Smooth muscle cell of the coronary artery (primary cell): ENCODE measurements at places on chromosomes 16 and 17. TPM values are rescaled to one million over a fixed set of nuclear protein-coding genes. Genes with fewer than 3 reads are reported as not detected.

SMARCE1 gene
- 68.1 and 78.9 TPM in 2 replicates for total RNA-seq

SECTM1 gene
- total RNA-seq, result 0.23 and 22.3 TPM in 2 replicates

ITGAX gene
- total RNA-seq, result under 0.01 TPM in 1 of 2 replicates, not detected in the other

TBC1D3H gene
- not detected in 2 replicates for total RNA-seq

PIK3R5 gene
- total RNA-seq, result not detected in 2 replicates

KRTAP2-1 gene
- not detected in 2 replicates for total RNA-seq

KRTAP1-1 gene
- not detected in 2 replicates for total RNA-seq

KRT40 gene
- total RNA-seq, result not detected in 2 replicates

PHF12 gene
- total RNA-seq, result 5.7 and 12.0 TPM in 2 replicates

ZPBP2 gene
- total RNA-seq, result not detected in 2 replicates

CLEC3A gene
- total RNA-seq, result not detected in 2 replicates

C1QTNF1 gene
- 98.7 and 160 TPM in 2 replicates for total RNA-seq

GLTPD2 gene
- total RNA-seq, result not detected in 2 replicates

SKAP1 gene
- not detected in 2 replicates for total RNA-seq
